ENCODE measurements at places on chromosomes 16 and 17.

DNA sequence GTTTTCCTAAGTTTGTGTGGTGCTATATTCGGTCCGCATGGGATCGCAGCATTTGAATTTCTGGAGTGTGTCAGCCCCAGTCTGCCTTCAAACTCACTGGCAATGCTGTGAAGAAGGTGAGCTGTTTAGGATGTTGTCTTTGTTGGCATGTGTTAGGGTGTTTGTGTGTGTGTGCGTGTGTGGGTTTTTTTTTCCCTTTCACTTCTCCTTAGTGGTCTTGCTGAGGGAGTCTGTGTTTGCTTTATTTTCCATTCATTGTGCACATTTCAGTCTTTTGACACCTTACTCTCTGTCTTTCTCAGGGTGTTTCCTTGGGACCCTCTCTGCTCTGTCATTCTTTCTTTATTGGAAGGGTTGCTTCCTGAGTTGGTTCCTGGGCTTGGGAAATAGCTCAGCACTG is 27.7 kb upstream of the RBFOX1 start:
- no peak for DNase-seq

- DNase-seq = no peak
Measured at GRCh38 chr16:73298562-73298961, 250.6 kb upstream of the ZFHX3 start.

GRCh38 chr16:24045641-24046040 is 209.9 kb downstream of the PRKCB start:
- no peak for DNase-seq

DNA sequence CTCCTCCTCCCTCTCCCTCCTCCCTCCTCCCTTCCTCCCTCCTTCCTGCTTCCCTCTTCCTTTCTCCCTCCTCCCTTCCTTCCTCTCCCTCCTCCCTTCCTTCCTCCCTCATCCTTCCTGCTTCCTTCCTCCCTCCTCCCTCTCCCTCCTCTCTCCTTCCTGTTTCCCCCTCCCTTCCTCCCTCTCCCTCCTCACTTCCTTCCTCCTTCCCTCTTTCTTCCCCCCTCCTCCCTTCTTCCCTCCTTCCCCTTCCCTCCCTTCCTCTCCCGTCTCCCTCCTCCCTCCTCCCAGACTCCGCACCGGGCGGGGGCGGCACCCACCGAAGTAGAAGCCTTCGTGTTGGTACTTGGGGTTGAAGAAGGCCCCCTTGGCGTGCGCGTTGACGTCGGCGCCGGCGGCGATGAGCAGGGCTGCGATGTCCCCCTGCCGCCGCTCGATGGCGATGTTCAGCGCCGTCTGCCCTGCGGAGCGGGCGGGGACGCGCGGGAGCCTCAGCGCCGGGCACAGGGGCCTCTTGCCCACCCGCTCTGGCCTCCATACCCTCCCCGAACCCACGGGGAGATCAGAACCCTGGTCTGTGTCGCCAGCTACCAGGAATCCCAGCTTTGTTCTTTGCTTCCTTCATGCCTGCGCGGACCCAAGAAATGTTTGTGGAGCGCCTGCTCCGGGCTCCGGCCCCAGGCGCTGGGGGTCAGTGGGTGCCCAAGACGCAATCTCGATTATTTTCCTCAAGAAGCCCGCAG is 22.2 kb downstream of the TRPV3 start:
- DNase-seq = peak; percentile 71

DNA sequence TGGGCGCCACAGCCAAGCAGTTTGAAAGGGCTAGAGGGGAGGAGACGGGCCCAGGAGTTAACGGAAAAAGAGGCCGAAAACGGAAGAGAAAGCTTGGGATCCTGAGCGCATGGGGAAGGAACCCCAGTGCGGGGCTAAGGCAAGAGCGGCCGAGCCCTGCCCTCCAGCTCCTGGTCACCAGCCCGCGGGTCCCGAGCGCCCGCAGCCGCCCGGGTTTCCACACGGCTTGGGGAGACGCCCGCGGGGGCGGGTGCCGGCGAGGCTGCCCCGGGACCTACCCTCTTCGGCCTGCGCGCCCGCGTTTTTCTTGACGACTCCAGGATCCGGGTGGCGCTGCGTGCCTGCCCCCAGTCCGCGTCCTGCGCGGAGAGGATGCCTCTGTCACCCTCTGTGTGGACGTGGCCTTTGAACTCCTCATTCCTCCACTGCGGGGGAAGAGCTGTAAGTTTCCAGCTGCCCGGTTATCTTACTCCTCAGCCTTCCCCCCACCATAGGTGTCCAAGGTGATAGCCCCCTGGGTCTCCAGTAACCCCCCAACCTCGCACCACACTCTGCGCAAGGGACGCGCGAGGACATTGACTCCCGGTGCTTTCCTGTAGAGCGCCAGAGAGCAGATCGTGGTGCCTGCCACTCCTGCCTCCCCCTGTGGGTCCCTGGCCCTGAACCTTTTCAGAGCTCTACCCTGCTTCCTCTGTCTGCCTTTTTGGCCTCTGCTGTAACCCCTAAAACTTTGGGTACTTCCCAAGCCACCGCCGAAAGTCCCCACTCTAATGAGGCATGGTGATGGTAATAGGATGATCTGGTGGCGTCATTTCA is 1.7 kb upstream of the CDH11 start:
- peak; percentile 51 for DNase-seq

DNA sequence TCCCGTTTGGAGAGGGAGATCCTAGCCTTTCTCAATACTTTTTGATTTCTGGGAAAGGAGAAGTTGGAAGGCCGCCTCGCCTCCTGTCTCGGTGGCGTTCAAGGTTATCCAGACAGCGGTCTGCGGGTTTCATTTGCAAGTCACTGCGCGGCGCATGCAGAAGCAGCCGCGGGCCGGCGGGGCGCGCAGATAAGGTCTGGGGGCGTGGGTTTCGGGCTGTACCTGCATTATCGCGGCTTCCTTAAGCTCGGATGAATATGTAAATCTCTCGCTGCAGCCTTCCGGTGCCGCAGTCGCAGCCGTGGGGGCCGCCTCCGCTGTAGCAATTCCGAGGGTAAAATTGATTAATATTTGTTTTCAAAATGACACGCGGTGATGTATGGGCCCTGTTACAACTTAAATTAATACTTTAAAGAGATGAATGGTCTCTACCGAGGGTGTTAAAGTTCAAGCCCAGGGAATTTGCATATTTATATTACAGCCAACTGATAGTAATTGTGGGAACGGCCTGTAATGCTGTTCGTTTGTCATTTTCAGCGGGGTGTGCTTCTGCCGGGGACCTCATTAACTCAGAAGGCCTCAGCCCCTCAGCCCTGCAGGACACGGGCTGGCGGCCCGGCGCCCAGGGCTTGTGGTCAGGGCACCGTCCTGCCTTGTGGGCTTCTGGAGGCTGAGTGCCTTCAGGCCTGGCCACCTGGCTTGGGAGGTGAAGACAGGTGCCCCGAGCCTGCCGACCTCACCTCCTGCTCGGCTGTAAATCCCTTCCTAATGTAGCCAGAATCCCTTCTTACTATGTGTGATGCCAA is 99.4 kb downstream of the CYLD start:
- DNase-seq = no peak

DNA sequence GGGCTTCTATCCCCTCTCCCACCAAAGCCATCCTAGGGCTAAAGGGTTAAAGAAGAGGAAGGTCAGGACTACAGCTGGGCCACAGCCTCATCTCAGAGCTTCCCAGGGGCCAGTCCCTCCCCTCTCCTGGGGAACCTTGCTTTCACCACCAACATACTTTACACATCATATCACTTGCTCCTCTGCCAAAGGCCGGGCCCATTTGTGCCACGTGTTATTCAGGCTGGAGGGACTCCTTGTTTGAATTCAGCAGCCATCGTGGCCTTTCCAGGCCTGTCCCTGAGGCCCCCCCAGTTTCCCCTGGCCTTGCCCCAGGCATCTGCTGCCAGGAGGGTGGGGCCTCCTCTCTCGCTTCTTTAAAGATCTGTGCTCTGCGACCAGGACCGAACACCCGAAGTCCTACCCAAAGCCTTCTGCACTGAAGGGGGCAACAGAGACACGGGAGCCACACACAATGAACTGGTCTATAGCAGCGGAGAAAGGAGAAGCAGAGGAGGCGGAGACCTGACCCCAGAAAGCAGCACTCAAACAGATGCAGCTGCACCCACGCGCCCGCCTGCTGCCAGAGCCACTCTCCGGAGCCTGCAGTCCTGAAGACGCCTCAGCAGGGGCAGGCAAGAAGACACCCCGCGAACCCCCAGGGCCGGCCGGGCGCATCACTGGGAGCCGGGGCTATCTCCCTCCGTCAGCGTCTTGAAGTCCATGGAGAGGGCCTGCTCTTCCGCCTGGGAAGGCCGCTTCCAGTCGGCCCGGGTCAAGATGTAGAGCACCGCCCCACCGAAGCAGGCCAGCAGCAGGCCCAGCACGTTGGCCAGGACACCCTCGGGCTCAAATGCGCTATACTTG is 12.1 kb downstream of the CYB561 start:
- peak; percentile 70 for DNase-seq

- DNase-seq = peak; percentile 66
Measured at GRCh38 chr16:89613231-89613953, at the start of gene DPEP1. DPEP1 (plus strand) TSS chr16:89613642; CDS start chr16:89630411, 16,769 bp downstream.

GRCh38 chr16:80081846-80082245 is 458.9 kb upstream of the DYNLRB2 start:
- no peak for DNase-seq

- DNase-seq = no peak
Measured at GRCh38 chr17:27668488-27668823, 37.5 kb downstream of the LGALS9 start.

GRCh38 chr16:82260212-82260795 is 90.3 kb upstream of the MPHOSPH6 start:
- DNase-seq = no peak

DNA sequence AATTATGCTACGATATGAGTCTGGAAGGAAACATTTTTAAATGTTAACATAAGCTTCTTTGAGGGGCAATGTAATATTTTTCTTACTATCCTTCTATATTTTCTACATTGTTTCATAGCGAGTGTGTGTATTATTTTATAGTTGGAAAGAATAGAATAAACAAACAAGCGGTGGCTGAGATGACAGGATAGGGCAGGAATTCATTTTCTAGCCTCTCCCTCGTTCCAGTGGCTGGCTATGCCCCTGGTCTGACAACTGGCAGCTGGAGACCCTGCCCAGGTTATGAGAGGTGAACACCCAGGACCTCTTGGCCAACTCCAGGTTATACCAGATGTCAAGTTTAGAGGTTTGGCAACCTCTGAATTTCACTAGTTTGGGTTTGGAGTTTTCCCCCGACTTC is 14.5 kb upstream of the TNRC6C start:
- no peak for DNase-seq

GRCh38 chr17:81192386-81193050 is 26.5 kb upstream of the AATK start:
- DNase-seq = peak; percentile 76

GRCh38 chr16:19875900-19876299 is 8.7 kb downstream of the GPRC5B start:
- no peak for DNase-seq

DNA sequence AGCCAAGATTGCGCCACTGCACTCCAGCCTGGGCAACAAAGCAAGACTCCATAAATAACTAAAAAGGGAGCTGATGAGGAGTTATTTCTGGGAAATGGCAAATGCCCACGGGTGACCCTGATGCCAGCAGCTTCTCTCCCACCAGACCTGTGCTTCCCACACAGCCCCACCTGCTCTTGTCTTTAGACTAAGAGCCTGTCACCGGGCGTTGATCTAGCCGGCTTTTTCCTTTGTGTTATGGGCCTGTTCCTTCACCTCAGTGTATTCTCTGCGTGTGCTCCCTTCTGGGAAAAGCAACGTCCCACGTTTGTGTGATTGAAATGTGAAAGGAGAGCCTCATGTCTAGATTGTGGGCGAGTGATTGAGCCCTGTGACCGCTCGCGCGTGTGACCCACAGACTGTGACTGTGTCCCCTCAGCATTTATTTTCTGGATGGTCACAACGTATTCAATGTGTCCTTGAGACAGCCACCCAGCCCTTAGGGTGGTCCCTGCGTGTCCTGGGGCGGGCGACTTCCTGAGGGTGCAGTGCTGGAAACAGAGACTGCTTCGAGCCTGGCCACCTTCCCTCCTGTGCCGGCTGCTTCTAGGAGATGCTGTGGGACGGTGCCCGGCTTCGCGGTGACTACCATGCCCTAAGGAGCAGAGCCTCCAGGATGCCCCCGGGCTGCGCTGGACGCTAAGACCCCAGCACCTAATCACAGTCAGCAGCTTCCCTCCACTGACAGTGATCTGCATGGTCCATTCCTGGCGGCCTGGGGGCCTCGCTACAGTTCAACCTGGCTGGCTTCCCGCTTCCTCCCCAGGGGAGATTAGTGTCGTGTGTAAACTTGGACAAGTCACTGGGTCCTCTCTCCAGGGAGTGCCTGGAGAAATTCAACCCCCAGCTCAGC is 7.8 kb upstream of the RNPS1 start:
- no peak for DNase-seq

GRCh38 chr17:7318121-7318860 is 3.1 kb upstream of the GPS2 start:
- no peak for DNase-seq

GRCh38 chr16:57266531-57267260 is 17.8 kb downstream of the PLLP start:
- DNase-seq = no peak

DNA sequence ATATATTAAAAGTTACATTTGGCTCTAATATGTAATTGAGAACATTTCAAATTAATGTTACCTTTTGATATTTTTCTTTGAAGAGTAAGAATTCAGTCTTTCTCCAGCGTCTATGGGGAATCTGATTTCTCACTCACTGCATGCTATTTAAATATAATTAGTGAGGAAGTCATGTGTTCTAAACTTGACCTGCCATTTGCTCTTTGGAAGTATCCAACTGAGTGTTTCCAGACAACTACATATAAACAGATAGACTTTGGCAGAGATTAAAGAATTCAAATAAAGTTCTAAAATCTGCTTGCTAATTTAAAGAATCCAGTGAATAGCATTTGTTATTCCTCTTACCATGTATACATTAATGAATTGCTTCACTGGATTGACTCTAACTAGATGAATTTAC is 23.5 kb downstream of the OMG start:
- DNase-seq = no peak

DNA sequence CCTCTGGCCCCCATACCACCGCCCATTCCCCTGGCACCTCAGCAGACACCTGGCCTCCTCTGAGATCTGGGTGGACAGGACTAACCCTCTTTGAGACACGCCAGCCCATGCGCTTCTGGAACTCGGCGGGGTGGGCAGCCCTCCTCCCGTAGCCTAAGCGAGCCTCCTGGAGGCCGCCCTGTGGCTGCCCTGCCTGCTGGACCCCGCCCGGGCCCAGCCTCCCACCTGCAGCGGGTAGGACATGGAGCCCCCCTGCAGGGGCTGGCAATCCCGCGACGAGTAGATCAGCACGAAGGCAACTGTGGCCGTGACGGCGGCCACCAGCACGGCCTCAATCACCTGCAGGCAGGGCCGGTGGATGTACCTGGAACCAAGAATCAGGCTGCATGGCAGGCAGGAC is 8.2 kb upstream of the CCDC154 start:
- DNase-seq = peak; percentile 41

GRCh38 chr17:73932216-73932749 is 271.2 kb upstream of the RPL38 start:
- no peak for DNase-seq

Measured in pancreas (tissue), 10 donors.